ENCODE measurements at places on chromosomes 1 and 21.
A peak's percentile ranks its signal among the peaks of the same experiment; 100 is the strongest.

GRCh38 chr21:39188521-39189139 is 5.4 kb upstream of the PSMG1 start:
- no peak for DNase-seq

- no peak for DNase-seq
Observed at GRCh38 chr21:17925899-17926298, 106.7 kb upstream of the C21orf91 start.

- DNase-seq, result no peak
Observed at GRCh38 chr1:10451287-10451686, 1.5 kb downstream of the CORT start.

DNA sequence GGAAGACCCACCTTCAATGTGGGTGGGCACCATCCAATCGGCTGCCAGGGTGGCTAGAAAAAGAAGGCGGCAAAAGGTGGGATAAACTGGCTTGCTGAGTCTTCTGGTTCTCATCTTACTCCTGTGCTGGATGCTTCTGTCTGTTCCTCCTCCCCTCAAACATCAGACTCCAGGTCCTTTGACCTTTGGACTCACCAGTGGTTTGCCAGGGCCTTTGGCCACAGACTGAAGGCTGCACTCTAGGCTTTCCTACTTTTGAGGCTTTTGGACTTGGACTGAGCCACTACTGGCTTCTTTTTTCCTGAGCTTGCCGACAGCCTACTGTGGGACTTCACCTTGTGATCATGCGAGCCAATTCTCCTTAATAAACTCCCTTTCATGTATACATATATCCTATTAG is 55.9 kb downstream of the VCAM1 start:
- DNase-seq, result no peak

DNA sequence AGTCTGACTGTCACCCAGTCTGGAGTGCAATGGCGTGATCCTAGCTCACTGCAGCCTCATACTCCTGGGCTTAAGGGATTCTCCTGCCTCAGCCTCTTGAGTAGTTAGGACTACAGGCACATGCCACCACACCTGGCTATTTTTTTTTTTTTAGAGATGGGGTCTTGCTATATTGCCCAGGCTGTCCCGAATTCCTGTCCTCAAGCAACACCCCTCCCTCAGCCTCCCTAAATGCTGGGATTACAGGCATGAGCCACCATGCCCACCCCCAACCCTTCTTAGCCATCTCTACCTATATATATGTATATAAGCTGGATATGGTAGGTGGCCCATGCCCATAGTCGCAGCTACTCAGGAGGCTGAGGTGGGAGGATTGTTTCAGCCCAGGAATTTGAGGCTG is 13.4 kb upstream of the SLC25A44 start:
- DNase-seq, result no peak

DNA sequence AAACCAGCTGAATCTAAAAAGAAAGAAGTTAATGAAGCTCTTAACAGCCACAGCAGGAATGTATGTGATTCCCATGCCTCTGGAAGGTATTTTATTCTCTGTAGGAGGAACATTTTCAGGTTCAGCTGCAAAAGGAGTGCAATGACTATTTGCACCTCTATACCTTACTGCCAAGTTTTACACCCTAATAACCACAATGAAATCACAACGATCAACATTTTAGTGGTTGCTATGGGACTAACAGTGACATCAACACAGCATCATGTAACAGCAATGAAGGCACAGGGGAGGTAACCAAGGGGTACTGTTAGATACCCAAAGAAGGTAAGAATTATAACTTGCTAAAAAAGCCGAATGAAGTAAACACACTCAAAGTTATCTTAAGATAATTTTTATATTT is 116.3 kb upstream of the HP1BP3 start:
- no peak for DNase-seq

GRCh38 chr1:232900818-232901217 is 49.6 kb upstream of the NTPCR start:
- DNase-seq, result no peak

GRCh38 chr1:33301273-33301984 is 19.5 kb downstream of the A3GALT2 start:
- no peak for DNase-seq

DNA sequence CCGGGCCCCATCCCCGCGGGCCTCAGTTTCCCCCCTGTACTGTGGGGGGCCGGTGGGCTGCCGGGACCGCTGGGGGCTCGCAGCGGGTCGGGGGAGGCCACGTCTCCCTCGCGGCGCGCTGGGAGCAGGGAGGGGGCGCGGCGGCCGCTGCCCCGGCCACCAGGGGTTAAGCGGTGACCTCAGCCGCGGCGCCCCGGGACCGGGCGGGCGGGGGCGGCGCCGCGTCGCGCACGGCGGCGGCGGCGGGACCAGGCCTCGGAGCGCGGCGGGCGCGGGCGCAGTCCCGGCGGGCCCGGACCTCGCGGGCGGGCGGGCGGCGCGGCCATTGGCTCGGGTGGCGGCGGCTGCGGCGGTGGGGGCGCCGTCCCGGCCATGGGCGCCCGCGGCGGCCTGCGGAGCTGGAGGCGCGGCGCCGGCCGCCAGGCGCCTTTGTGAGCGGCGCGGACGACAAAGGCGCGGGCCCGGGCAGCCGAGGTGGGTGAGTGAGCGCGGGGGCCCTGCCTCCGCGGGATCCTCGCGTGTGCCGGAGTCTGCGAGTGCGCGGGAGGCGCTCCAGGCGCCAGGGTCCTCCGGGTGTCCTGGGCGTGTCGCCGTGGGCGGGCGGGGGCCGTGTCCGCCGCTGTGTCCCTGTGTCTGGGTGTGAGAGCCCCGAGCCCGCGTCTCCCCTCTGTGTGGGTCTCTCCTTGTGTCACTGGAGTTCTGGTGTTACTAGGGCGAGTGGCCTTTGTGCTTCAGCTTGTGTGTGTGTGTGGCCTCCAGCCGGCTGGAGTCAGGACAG is at the start of gene ARHGEF10L:
Gene ARHGEF10L, plus strand, starts transcription at position 222 of the 778 bp plus-strand sequence. CDS start 40,898 bp downstream, outside the sequence.
- DNase-seq, result no peak

DNA sequence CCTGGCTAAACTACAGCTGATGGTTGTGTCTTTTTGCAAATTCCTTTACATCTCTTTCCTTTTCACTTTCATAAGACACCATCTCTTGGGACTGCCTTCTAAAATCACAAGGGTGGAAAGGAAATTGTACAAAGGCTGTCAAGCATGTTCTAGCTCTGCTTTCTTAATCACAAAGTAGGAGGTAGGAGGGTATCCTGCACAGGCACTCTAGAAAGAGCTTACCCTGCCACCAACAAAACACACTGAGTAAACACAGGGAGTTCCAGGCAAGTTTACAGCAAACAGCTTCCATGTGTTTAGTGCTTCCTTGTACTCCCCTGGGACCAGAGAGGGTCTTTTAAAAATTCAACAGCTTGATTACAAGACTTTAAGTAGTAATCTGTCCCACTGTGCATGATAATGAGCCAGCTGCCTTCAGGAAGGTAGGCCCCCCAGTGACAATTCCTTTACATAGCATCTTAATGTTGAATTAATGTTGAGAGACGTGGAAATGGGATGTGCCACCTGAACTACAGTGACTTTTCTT is 2.4 kb downstream of the PLPP3 start:
- DNase-seq, result peak; percentile 42

DNA sequence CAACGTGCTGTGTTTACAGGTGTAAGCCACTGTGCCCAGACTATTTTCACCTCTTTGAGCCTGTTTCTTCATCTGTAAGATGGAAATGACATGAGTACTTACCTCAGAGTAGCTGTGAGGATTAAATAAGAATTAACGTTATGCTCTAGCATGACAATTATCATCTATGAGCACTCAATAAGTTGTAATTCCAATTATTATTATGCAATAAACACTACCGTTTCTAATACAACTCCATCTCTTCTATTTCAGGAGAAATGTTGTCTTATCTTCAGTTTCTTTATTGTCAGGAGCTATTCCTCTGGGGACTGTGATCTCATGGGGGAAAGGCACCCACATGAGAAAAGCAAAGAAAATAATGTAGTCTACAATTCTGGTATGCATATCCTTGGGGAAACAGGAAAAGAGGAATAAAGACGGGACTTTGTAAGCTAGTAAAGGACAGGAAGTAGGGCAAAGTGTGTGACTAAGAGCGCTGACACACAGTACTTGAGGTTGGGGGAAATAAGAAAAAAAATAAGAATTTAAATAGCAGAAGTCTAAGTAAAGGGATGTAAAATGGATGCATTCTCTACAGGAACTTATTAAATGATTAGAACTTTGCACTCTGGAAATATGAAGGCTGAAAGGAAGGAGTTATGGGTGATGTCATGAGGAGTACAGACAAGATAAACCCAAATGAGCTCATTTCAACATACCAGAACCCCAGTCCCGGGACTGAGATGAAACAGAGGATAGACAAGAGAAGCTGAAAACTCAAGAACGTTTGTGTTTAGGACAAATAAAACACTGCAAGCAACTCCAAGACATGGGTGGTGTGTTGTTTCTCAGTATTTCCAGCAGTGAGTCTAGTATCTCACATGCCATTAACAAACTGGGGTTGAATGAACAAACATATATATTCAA is 9.8 kb downstream of the PHC2 start:
- no peak for DNase-seq

DNA sequence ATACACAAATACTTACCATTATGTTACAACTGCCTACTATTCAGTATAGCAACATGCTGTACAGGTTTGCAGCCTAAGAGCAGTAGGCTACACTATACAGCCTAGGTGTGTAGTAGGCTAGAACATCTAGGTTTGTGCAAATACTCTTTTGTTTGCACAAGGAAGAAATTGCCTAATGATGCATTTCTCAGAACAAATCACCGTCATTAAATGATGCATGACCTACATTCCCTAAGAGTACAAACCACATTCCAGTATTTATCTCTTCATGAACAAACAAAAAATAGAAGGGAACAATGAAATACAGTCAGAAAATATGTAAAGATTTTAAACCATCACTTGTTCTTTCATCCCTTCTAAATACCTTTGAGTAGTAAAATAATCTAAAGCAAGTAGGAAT is 109.7 kb upstream of the HP1BP3 start:
- DNase-seq, result no peak

- DNase-seq, result no peak
Observed at GRCh38 chr1:169043823-169044222, 62.7 kb upstream of the ATP1B1 start.

- no peak for DNase-seq
Observed at GRCh38 chr1:229019663-229020271, 251.1 kb upstream of the RAB4A start.

- no peak for DNase-seq
Observed at GRCh38 chr1:222010306-222010705, 268.4 kb upstream of the DUSP10 start.

DNA sequence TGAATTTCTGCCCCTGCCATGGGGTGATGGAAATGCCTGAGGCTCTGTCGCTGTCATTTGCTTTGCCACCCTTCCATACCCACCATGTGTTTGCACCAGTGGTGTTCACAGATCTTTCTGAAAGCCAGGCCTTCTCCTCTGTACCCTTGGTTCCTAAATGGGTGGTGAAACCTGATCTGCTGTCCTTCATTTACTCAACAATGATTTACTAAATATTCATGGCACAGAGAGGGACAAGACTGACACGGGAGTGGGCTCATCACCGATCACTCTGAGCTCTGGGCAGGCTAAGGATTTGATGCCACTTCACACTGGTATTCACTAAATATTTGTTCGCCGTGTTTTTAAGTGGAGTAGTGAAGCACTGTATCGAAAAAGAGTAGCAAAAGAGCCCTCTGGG is 40.9 kb downstream of the LRRC8B start:
- no peak for DNase-seq

DNA sequence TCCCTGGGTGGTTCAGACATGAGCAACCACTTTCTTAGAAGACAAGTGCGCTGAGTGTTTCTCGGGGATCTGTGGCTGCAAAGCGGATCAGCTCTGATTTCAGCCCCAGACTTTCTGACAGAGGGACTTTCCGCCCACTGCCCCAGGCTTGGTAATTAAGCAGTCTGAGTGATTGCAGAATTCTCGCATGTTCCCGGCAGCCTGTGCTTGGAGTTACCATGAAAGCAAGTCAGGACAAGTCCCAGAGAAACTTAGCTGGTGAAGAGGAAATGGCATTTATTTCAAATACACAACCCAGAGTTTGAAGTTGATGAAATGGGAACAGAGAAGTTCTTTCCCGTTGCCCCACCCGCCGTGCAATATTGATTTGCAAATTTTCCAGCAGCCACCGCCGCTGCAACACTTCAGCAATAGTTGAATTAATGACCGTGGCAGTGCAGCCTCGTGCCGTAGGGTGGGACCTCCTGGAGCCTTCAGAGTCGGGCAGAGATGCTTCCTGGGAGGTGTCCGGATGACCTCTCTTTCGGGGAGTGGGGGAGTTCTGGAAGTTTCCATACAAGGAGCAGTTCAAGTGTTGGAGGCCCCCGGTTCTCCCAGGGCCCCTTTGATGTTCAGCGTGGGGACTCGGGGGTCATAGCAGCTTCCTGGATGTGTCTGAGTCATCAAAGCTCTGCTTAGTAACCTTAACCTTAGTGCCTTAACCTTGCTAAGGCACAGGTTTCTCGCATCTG is 134.7 kb downstream of the KAZN start:
- no peak for DNase-seq

- DNase-seq, result no peak
Observed at GRCh38 chr1:185473186-185473585, 156.1 kb upstream of the IVNS1ABP start.
